ENCODE measurements at places on chromosomes 5 and 9.

- no peak for DNase-seq
Observed at GRCh38 chr9:38526591-38526990, 93.8 kb downstream of the ANKRD18A start.

- no peak for DNase-seq
Observed at GRCh38 chr5:132501961-132502931, 11.7 kb upstream of the IRF1 start.

DNA sequence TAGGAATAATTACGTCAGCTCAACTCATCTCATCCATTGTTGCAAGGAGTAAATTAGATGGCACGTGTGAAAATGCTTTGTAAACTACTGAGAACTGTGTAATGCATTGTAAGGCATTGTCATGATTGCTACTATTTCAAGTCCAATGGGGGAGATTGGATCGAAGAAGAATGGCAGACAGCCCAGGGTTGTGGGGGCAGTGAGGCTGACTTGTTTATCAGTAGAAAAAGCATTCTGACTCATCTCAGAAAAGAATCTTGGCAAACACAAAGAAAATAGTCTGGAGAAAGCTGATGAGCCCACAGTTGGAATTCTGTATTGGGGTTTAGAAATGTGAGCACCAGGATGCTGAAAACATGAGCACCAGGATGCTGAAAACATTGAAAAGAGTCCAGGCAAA lies 28.0 kb upstream of the DAP start:
- DNase-seq, result peak; percentile 68

- DNase-seq, result no peak
Observed at GRCh38 chr5:137791799-137792198, 37.6 kb upstream of the HNRNPA0 start.

GRCh38 chr9:71924576-71924975 lies 13.1 kb downstream of the C9orf85 start:
- DNase-seq, result no peak
